ENCODE measurements at places on chromosomes 11 and 22.

DNA sequence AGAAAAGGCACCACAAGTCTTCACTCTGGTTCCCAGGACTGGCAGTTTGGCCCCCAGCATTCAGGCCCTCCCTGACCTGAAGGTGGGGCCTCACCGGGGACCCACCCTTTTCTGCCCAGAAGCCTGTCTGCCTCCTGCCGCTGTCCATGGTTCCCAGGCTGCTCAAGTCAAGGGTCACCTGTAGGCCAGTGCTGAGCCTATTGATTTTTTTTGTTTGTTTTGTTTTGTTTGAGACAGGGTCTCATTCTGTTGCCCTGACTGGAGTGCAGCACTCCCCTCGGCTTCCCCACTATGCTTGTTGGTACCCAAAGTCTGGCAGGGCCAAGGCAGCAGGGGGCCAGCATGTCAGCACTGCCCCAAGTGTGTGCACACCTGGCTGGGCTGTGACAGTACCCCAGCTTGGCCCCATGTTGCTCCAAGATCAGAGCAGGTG is 11.0 kb upstream of the MED17 start:
- no peak for DNase-seq

GRCh38 chr11:71395263-71395560 is 53.0 kb downstream of the DHCR7 start:
- DNase-seq: no peak

- peak; percentile 59 for DNase-seq
Measured at GRCh38 chr11:34773826-34774225, 142.4 kb downstream of the APIP start.

DNA sequence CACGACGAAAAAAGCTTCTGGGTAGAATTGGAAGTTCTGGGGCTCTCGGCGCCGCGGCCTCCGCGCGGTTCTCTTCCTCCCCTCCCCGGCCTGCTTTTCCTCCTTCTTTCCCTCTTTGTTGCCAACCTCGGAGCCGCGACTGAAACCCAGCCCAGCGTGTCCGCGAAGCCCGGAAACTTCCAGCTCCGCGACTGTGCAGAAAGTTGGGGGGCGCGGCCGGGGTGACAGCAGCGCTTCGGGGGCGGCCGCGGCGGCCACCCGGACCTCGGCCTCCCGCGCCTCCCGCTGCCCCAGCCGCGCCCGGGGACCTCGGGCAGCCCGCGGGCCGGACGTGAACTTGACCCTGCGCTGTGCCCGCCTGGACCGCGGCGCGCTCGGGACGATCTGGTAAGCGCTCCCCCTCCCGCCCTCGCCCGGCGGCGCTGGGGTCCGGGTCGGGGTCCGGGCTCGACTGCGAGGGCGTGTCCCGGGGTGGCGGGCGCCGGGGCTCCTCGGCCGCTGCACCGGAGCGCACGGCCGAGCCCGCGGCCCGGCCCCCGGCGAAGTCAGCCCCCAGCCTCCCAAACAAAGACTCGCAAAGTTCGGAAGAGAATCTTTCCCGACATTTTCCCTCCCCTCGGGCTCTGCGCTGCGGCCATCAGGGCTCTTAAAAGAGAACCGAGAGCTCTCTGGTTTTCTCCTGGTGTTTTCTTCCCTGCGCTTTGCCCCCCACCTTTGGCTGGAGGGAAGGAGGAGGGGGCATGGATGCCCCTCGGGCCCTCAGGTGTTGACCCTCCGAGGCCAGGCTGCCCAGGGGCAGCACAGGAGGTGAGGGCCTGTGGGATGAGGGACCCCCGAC is 67.9 kb upstream of the WNT7B start:
- DNase-seq: peak; percentile 35

GRCh38 chr22:30743257-30744020 is 48.8 kb downstream of the OSBP2 start:
- no peak for DNase-seq

GRCh38 chr11:6391537-6392134 is 1.4 kb downstream of the SMPD1 start:
- no peak for DNase-seq

DNA sequence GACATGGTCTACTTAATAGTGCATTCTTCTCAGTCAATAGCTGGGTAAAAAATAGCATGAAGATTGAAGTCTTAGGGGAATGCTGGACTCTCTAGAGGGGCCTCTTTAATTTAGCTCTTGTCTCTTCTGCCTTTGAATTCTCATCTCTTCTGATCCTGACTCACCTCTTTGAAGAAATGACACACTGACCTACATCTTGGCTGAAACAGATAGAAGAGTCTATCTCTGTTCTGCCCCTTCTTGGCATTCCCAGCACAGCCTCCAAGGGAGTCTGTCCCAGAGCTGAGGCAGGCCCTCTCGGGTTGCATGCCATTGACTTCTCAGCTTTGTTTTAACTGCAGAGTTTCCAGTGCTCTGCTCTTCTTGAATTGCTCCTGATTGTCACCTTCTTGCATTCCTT is 55.7 kb downstream of the PTPRJ start:
- DNase-seq: no peak

- DNase-seq: no peak
Measured at GRCh38 chr11:118098996-118099837, 12.5 kb upstream of the SMIM35 start.

DNA sequence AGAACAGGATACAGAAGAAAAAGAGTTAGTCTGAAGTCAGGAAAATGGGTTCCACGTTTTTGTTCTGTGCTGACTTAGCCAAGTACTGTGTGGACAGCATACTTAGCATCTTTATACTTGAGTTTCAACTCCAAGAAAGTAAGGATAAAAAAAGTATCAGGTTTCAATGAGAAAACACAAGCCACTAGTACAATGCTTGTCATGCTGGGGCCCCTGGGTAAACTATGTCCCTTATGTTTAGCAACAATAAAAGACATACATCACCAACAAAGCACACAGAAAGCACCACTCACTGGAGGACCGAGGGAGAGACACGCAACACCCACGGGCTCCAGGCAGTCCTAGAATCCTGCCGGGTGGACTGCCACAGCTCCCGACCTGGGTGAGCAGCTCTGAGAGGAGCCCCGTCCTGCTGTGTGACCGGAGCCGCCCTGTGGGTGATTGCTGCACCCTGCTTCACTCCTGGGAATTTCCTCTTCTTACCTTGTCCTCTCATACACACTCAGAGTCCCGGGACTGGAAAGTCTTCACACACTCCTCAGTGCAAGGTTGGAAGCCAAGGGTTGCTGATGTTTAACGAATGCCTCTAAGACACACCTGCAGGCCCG is 890.5 kb downstream of the BRD1 start:
- DNase-seq: no peak

GRCh38 chr11:131253142-131253655 is 117.2 kb upstream of the NTM start:
- no peak for DNase-seq

GRCh38 chr11:132987936-132988335 is 544.4 kb downstream of the OPCML start:
- no peak for DNase-seq

DNA sequence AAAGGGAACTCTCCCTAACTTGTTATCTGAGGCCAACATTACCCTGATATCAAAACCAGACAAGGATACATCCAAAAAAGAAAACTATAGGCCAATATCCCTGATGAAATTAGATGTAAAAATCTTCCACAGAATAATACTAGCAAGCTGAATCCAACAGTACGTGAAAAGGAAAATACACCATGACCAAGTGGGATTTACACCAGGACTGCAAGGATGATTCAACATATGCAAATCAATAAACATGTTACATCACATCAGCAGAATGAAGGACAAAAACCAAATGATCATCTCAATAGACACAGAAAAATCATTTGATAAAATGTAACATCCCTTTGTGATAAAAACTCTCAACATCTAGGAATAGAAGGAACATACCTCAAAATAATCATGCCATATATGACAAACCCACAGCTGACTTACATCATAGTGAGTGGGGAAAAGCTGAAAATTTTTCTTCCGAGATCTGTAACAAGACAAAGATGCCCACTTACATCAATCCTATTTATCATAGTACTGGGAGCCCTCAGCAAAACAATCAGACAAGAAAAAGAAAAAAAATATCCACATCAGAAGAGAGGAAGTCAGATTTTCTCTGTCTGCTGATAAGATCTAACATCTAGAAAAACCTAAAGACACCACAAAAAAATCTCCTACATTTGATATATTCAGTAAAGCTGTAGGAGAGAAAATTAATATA is 703.3 kb upstream of the ANO5 start:
- no peak for DNase-seq

DNA sequence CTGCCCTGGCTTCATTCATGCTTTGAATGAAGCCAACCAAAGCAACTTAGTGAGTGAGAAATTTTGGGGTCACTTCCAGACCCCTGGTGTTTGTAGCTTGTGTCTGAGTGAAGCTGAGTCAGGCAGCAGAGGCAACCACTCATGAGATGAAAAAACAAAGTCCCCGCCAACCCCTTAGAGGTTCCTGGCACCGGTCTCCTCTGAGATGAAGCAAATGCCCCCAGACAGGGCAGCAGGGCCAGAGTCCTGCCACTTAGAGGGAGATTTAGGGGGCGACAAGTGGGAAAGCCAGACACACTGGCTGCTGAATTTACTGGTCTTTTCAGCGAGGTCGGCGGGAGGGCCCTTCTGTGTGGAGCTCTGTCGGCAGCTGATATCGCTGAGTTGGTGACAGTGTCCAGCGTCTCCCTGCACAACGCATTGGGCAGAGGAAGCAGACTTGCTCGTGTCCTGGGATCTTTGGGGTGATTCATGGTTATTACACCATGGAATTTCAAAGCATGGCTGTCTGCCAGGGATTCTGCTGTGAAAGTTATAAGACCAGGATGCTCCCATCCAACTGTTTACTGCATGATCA is 482.6 kb downstream of the MIAT start:
- peak; percentile 87 for DNase-seq

- DNase-seq: peak; percentile 86
Measured at GRCh38 chr11:131924457-131925201, 554.2 kb downstream of the NTM start.

GRCh38 chr11:66017321-66017720 is 5.5 kb downstream of the CST6 start:
- DNase-seq: no peak

DNA sequence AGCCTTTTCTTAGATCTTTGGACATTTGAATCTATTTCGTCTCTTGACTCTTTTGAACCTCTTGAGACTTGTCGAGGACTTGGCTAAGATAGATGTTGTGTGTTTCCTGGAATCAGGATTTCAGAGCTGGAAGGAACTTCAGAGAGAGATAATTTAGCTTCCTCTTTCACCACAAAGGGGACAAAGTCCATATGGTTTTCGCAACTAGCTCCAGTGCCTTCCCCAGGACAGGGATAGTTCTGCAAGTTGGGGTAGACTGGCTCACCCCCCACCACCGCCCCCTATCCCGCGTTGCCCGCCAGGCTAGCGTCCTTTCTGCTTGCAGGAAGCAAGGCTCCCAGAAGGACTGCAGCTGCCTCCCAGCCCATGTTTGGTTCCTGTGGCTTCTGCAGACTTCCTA is 75.7 kb upstream of the MYO18B start:
- DNase-seq: no peak
